ENCODE measurements at places on chromosomes 2 and 18.

DNA sequence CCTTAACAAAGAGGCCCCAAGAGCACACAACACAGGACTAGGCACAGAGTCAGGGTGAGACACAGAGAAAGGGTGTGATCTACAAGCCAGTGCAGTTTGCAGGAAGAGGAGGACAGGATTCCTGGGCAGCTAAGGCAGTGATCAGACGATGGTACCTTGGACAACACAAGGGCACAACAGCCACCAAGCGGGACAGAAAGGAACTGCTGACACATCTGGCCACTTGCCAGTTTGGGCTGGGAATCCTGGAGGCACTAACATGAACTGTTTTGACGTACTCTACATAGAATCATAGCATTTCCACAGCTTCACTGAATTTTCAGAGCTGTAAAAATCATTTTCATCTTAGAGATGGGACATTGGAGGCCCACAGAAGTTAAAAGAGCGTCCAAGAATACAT lies 221.5 kb upstream of the SLC35G4 start:
- DNase-seq: no peak

- no peak for DNase-seq
Measured at GRCh38 chr18:43661570-43661969, 384.3 kb upstream of the SYT4 start.

- DNase-seq: no peak
Measured at GRCh38 chr2:201144101-201145051, 28.4 kb downstream of the CFLAR start.

- no peak for DNase-seq
Measured at GRCh38 chr2:8573234-8573941, 108.5 kb upstream of the ID2 start.

DNA sequence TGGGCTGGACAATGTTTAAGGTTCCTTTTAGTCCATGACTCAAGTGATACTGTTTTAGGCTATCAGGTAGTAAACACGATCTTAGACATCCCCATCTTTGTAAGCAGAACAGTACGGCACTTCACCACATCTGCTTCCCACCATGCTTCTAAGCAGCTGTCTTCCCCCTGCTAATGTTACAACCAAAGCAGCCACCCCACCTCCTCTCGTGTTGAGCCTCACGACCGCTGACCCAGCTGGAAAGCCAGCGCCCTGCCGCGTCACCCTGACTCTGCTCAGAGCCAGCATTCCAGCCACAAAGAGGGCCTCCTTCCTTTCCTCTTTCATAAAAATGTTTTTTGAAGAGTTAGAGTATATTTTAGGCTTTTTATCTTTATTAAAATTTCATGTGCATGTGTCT lies 9.4 kb downstream of the MTERF4 start:
- DNase-seq: no peak

- no peak for DNase-seq
Measured at GRCh38 chr2:231334179-231334930, 61.2 kb upstream of the B3GNT7 start.
